T-cell (primary cell): ENCODE measurements at places on chromosomes 3 and 15. TPM values are rescaled to one million over a fixed set of nuclear protein-coding genes. Genes with fewer than 3 reads are reported as not detected.

ACKR4 gene
- total RNA-seq = not detected

ARID3B gene
- total RNA-seq = 43.5 TPM

DNA sequence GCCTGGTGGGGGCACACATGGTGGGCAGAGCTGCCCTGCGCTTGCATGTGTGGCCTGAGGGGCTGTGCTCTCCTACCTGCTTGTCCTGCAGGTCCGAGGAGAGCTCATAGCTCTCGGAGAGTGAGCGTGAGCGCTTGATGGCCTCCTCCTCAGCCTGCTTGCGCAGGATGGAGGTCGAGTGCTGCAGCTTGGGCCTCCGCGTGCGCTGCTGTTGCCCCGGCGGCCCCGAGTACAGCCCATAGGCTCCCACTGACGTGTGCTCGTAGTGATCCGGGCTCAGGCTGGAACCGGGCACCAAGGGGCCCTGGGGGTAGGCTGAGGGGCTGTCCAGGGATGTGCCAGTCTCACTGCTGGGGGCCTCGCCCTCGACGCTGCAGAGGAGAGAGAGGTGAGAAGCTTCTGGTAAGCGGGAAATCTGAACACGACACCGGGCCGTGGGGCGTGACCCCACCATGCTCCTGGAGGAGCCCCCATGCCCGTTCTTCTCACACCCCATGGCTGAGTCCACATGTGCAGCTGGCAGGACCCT is 100.2 kb upstream of the RPL32 start:
- H3K4me3 ChIP-seq = no peak overlapping the region
- peaks cover 18% of the 10 kb centered on the region for H3K36me3 ChIP-seq
- H3K4me1 ChIP-seq = no peaks in the 10 kb centered on the region
- no peaks in the 10 kb centered on the region for H3K27me3 ChIP-seq
- H3K27ac ChIP-seq = no peak overlapping the region
- no peak for DNase-seq

DNA sequence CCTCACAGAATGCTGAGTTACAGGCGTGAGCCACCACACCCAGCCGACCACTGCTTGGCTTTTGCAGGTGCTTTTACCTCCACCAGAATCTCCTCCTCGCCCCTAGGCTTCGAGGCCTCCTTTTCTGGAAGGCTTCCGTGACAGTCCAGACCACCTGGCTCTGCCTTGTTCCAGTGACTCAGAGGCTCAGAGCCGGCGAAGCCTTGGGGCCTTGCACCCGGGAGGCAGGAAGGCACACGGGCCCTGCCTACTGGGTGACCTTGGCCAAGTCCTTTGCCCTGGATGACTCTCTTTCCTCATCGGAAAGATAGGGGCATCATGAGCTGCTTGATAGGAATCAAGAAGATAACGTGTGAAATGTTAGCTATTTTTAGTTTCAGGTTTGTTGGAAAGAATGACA is 31.3 kb upstream of the FURIN start:
- H3K4me1 ChIP-seq = peaks cover 35% of the 10 kb centered on the region
- no peak for DNase-seq
- no peak overlapping the region for H3K4me3 ChIP-seq
- no peaks in the 10 kb centered on the region for H3K36me3 ChIP-seq

DNA sequence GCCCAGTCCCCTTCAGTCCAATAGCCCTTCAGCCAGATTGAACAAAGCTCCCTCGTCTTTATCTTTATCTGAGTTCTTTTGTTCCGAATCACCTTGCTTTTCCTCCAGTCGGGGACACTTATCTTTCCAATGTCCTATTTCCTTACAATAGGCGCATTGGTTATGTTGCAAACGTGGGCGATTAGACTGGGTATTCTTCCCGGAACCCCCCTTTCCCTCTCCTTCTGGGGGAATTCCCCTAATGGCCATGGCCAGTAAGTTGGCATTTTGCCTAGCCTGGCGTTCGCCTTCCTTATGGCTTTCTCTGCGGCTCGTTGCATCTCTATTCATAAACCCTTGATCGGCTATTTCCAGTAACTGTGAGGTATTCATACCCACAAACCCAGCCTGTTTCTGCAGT is 82.2 kb upstream of the VEPH1 start:
- no peak overlapping the region for H3K27ac ChIP-seq
- H3K4me1 ChIP-seq = no peaks in the 10 kb centered on the region

- no peaks in the 10 kb centered on the region for H3K4me1 ChIP-seq
- DNase-seq = no peak
- no peaks in the 10 kb centered on the region for H3K27me3 ChIP-seq
- no peak overlapping the region for H3K27ac ChIP-seq
- H3K36me3 ChIP-seq = no peaks in the 10 kb centered on the region
Measured at GRCh38 chr15:92662762-92663161, 7.2 kb upstream of the FAM174B start.

DNA sequence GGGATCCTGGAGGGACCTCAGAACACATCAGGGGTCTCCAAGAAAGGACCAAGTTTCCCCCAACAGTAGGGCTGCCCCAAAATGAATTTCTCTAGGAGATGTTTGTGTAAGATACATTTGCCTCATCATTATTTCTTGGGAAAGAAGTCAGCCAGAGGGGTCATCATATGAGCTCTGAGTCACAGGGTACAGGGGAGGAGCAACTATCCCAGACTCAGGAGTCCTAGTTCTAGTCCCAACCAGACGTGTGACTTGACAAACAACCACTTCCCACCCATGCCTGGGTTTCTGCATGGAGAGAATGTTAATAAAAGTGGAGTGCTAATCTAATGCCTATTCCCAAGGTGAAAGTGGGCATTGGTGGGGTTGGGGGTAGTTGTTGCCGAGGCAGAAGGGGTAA is 144.1 kb downstream of the ALDH1A2 start:
- H3K36me3 ChIP-seq = no peaks in the 10 kb centered on the region
- no peak overlapping the region for H3K27ac ChIP-seq
- peaks cover 2% of the 10 kb centered on the region for H3K27me3 ChIP-seq
- no peak for DNase-seq
- H3K4me1 ChIP-seq = no peaks in the 10 kb centered on the region
- no peak overlapping the region for H3K4me3 ChIP-seq

GRCh38 chr3:150080058-150080730 is 109.5 kb upstream of the PFN2 start:
- H3K36me3 ChIP-seq = no peaks in the 10 kb centered on the region
- no peaks in the 10 kb centered on the region for H3K4me1 ChIP-seq

GRCh38 chr3:133376810-133377209 is 23.0 kb upstream of the BFSP2 start:
- H3K27me3 ChIP-seq = no peaks in the 10 kb centered on the region
- no peak overlapping the region for H3K4me3 ChIP-seq
- DNase-seq = no peak
- H3K36me3 ChIP-seq = no peaks in the 10 kb centered on the region
- H3K27ac ChIP-seq = no peak overlapping the region
- no peaks in the 10 kb centered on the region for H3K4me1 ChIP-seq

- H3K4me1 ChIP-seq = no peaks in the 10 kb centered on the region
- H3K4me3 ChIP-seq = no peak overlapping the region
- H3K27ac ChIP-seq = no peak overlapping the region
- no peak for DNase-seq
- H3K27me3 ChIP-seq = no peaks in the 10 kb centered on the region
Measured at GRCh38 chr3:34263101-34263621, 464.7 kb downstream of the PDCD6IP start.

- no peaks in the 10 kb centered on the region for H3K36me3 ChIP-seq
- no peak overlapping the region for H3K4me3 ChIP-seq
- no peak for DNase-seq
Measured at GRCh38 chr3:10941972-10942371, 50.6 kb upstream of the SLC6A1 start.

GRCh38 chr3:110184536-110184935 is 847.2 kb upstream of the DPPA4 start:
- no peaks in the 10 kb centered on the region for H3K36me3 ChIP-seq
- H3K27me3 ChIP-seq = no peaks in the 10 kb centered on the region
- DNase-seq = no peak

DNA sequence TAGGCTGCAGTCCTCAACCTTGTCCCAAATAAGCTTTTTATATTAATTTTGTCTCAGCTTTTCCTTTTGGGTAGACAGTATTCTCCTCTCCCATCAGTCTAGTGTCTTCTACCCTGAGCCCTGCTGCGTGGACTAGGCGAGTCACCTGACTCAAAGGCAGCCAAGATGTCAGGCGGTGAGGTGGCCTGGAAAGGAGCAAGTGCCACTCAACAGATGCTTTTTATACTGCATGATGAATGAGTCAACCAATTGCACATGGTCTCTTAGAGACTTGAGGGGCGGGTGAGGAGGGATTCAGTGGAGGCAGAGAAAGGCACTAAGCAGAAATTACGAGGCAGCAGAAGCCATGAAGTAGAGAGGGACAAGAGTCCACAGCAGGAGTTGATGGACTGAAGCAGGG is 95.9 kb downstream of the FRMD4B start:
- H3K4me3 ChIP-seq = no peak overlapping the region
- no peak for DNase-seq
- no peak overlapping the region for H3K27ac ChIP-seq
- peaks cover 8% of the 10 kb centered on the region for H3K4me1 ChIP-seq
- H3K36me3 ChIP-seq = no peaks in the 10 kb centered on the region

DNA sequence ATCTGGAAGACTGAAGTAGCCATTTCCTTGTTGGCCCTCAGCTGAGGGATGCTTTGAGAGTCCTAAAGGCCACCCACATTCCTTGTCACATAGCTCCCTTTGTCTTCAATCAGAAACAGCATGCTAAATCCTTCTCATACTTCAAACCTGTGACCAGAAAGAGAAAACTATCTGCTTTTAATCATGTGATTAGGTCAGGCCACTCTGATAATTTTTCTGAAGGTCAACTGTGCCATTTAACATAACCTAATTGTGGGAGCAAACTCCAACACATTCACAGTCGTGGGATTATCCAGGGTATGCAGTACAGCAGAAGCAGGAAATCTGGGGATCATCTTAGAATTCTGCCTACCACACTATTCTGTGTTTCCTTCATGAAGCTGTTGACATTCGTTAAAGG is 223.9 kb upstream of the NR2E3 start:
- H3K4me1 ChIP-seq = no peaks in the 10 kb centered on the region
- H3K36me3 ChIP-seq = no peaks in the 10 kb centered on the region
- no peak overlapping the region for H3K27ac ChIP-seq
- no peak overlapping the region for H3K4me3 ChIP-seq
- H3K27me3 ChIP-seq = peaks cover 5% of the 10 kb centered on the region

DNA sequence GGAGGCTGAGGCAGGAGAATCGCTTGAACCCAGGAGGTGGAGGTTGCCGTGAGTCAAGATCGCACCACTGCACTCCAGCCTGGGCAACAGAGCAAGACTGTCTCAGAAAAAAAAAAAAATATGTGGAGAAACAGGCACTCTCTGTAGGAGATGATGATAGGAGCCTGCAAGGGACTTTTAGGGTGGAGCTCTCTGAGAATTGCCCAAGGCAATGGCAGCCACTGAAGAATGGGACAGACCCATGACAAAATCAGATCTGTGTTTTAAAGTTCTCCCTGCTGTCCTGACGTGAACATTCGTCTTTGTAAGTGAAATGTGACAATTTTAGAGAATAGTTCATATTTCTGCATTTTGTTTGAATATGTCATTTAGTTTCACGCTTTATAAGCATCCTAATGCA is 50.2 kb downstream of the SOX2 start:
- no peaks in the 10 kb centered on the region for H3K4me1 ChIP-seq
- DNase-seq = no peak
- H3K4me3 ChIP-seq = no peak overlapping the region
- H3K27ac ChIP-seq = no peak overlapping the region

- no peak overlapping the region for H3K27ac ChIP-seq
- H3K4me1 ChIP-seq = no peaks in the 10 kb centered on the region
- H3K4me3 ChIP-seq = no peak overlapping the region
- peaks cover 27% of the 10 kb centered on the region for H3K27me3 ChIP-seq
- DNase-seq = no peak
Measured at GRCh38 chr15:29208352-29208751, 61.3 kb downstream of the NSMCE3 start.

- no peaks in the 10 kb centered on the region for H3K4me1 ChIP-seq
- no peak for DNase-seq
- H3K27ac ChIP-seq = no peak overlapping the region
- H3K27me3 ChIP-seq = peaks cover 20% of the 10 kb centered on the region
- H3K36me3 ChIP-seq = no peaks in the 10 kb centered on the region
Measured at GRCh38 chr3:194782698-194783404, 97.2 kb downstream of the FAM43A start.

DNA sequence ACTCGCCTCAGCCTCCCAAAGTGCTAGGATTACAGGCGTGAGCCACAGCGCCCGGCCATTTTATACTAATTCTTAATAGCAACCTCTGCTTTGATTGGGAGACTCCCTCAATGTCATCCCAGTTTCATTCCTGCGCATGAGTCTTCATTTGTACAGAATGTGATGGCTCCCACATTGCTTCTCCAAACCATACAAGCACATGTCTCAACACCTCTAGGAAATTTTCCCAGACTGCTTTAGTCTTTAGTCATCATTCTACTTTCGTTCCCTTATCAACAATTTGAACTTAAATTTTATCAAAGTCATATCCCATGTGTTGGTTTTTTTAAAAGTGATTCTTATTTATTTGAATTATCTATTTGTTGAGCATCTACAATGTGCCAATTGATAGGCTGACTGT is 58.1 kb downstream of the SNX4 start:
- peaks cover 5% of the 10 kb centered on the region for H3K36me3 ChIP-seq
- no peaks in the 10 kb centered on the region for H3K4me1 ChIP-seq
- H3K27me3 ChIP-seq = no peaks in the 10 kb centered on the region
- no peak overlapping the region for H3K27ac ChIP-seq
- no peak overlapping the region for H3K4me3 ChIP-seq
